Astrocyte (in vitro differentiated cells and primary cell): ENCODE measurements at places on chromosomes 6 and 20.
A peak's percentile ranks its signal among the peaks of the same experiment; 100 is the strongest.

DNA sequence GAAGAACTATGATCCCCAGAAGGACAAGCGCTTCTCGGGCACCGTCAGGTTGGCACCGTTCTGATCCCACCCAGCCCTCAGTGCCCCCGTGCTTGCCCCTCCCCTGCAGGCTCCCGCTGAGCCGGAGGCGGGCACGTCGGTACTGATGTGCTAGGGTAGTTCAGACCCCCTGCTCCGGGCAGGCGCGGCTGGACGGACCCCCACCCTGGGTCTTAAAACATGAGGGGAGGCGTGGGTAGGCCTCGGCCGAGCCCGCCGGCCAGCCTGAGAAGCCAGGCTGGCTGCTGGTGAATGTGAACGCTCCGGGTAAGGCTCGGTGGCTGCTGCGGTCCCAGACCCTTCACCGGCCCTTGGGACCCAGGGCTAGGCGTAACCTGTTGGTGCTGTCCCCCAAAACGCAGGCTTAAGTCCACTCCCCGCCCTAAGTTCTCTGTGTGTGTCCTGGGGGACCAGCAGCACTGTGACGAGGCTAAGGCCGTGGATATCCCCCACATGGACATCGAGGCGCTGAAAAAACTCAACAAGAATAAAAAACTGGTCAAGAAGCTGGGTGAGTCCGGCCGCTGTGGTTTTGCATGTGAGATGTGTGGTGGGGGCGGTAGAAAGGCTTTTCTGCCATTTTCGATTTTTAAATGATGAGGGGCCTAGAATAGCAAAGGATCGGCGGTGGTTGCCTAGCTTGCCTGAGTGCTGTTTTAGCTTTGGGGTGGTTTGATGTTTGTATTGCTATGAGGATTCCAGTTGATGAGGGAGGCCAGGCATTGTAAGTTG, 964 bp downstream of the RPL10A start:
- H3K36me3 ChIP-seq: peaks cover 33% of the 10 kb centered on the region
- no peaks in the 10 kb centered on the region for H3K27me3 ChIP-seq
- no peak for DNase-seq

DNA sequence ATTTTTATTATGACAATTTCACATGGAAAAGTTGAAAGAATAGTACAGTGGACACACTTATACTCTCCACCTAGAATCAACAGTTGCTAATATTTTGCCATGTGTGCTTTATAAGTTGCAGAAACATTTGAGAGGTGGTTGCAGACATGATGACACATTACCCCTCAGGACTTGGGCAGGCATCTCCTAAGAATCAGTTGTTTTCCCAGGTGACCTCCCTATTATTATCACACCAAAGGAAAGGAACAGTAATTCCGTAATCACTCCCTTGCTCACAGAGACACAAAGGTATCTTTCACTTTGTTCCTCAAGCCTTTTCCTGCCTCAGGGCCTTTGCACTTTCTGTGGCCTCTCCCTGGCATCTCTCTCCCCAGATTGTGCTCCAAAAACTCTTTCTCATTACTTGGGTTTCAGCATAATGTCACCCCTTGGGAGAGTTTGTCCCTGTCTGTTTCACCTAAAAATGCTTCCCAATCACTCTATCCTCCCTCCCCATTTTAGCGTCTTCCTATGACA, 5.9 kb upstream of the SULF2 start:
- H3K4me1 ChIP-seq: peaks cover 17% of the 10 kb centered on the region
- no peaks in the 10 kb centered on the region for H3K27me3 ChIP-seq
- no peaks in the 10 kb centered on the region for H3K36me3 ChIP-seq
- no peak overlapping the region for H3K4me3 ChIP-seq
- H3K27ac ChIP-seq: peak overlapping the region; percentile 42
- DNase-seq: no peak

DNA sequence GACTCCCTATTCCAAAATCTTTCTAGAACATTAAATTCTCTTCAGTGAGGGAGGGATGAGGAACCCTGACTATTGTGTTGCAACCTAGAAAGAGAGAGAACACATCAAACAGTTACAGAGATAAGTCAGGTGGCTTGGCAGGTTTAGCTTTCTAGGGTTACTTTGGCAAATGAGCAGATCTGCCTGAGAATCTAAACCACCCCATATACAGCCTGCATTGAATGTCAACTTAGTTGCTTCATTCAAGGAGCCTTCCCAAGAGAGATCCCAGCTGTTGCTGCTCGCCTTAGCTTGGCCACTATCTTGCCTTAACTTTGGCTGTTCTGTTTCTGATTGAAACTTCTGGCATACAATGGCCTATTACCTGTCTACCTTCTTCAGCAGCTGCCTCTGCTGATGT, 74.7 kb upstream of the TCF21 start:
- H3K27ac ChIP-seq: no peak overlapping the region
- no peaks in the 10 kb centered on the region for H3K27me3 ChIP-seq
- H3K4me1 ChIP-seq: peaks cover 11% of the 10 kb centered on the region
- no peak overlapping the region for H3K4me3 ChIP-seq
- no peak for DNase-seq

- no peak overlapping the region for H3K4me3 ChIP-seq
- H3K27me3 ChIP-seq: peaks cover 3% of the 10 kb centered on the region
- DNase-seq: no peak
- H3K27ac ChIP-seq: no peak overlapping the region
These were observed 24.2 kb downstream of the ISM1 start for GRCh38 chr20:13245250-13245723.

GRCh38 chr6:43768506-43768860, 1.5 kb upstream of the VEGFA start:
- peaks cover 5% of the 10 kb centered on the region for H3K27me3 ChIP-seq
- no peak for DNase-seq
- peaks cover 21% of the 10 kb centered on the region for H3K4me1 ChIP-seq
- H3K36me3 ChIP-seq: no peaks in the 10 kb centered on the region
- H3K27ac ChIP-seq: no peak overlapping the region
- no peak overlapping the region for H3K4me3 ChIP-seq

DNA sequence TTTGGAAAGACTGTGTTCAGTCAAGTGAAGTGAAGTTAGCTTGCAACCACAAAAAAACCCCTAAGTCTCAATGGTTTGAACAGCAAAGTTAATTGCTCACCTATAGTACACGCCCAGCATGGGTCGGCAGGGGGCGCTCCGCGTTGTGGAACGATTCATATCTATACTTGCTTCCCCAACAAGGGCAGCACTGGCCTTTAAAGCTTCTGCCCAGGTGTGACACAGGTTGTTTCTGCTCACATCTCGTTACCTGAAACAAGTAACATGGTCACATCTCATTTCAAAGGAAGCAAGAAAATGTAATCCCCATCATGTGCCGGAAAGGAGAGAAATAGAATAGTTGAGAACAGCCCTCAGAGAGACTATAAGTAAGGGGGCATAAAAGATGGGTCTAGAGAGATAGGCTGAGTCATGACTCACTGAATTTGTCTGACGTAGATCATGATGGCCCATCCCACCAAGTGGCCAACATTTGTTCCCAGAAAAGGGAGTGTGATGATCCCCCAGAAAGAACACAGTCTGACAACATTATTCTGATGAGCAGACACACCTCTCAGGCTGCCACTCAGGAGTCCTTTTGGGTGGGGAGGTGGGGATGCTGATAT, 29.0 kb downstream of the HNF4A start:
- no peak for DNase-seq
- H3K36me3 ChIP-seq: no peaks in the 10 kb centered on the region
- H3K27me3 ChIP-seq: peaks cover 9% of the 10 kb centered on the region
- no peak overlapping the region for H3K27ac ChIP-seq
- H3K4me1 ChIP-seq: no peaks in the 10 kb centered on the region

DNA sequence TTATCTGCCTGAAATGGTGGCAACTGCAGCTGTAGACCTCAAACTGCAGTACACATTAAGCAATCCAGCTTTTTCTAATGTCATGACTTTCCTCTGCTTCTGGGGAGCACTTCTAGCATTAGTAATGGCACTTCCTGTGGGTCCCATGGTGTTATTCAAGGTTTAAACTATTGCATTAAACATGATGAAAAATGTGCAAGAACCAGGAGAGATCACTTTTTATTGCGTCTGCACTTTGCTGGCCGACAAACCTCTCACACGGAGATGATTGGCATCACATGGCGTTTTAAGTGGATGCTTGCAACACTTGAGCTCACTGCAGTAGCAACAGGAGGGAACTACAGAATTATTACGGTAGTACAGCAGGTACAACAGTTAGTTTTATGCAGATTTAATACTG, 148.4 kb downstream of the HIVEP2 start:
- no peaks in the 10 kb centered on the region for H3K27me3 ChIP-seq
- peak; percentile 33 for DNase-seq
- no peak overlapping the region for H3K27ac ChIP-seq
- no peak overlapping the region for H3K4me3 ChIP-seq
- no peaks in the 10 kb centered on the region for H3K36me3 ChIP-seq
- H3K4me1 ChIP-seq: peaks cover 3% of the 10 kb centered on the region

- no peak overlapping the region for H3K27ac ChIP-seq
- DNase-seq: no peak
- H3K4me1 ChIP-seq: no peaks in the 10 kb centered on the region
- no peaks in the 10 kb centered on the region for H3K27me3 ChIP-seq
These were observed 39.3 kb upstream of the KHDC1 start for GRCh38 chr6:73302339-73302738.

DNA sequence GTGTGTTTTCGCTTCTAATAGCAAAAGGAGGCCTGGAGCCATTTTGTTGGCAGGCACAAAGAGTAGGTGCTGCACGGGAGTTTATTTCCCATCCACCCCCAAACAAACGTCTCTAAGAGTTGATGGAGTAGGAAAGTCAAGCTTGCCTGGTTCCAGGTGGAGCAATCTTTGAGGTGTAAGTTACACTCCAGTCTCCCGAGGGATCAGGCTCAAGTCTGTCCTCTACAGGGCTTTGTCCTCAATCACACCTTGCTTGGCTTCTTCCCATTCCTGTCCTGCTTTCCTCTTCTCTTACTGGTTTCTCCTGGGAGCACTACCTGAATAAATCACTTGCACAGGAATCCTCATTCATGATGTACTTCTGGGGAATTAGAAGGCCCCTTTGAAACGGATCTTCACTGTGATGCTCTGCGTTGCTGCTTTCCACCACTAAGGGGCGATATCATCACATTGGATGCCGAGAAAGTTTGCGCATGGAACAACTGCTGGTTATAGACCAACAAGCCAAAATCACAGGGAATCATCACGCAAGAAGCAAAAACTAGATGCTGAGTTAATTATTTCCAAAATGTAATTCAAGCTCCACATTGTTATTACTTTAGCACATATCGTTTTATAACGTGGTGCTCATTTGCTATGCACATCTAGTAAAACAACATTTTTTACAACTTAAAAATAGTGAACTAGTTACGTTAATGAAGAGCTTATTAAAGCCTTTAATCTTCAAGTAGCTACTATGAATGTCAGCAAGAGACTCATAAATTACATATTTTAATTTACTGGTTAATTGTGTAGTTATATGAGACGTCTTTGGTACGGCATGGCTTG, 156.8 kb downstream of the DNAH8 start:
- peak; percentile 13 for DNase-seq
- no peaks in the 10 kb centered on the region for H3K4me1 ChIP-seq
- H3K27ac ChIP-seq: no peak overlapping the region
- no peak overlapping the region for H3K4me3 ChIP-seq
- peaks cover 3% of the 10 kb centered on the region for H3K27me3 ChIP-seq

GRCh38 chr6:147135211-147135681, 69.0 kb upstream of the STXBP5 start:
- no peak overlapping the region for H3K27ac ChIP-seq
- no peak overlapping the region for H3K4me3 ChIP-seq
- DNase-seq: peak; percentile 81
- no peaks in the 10 kb centered on the region for H3K4me1 ChIP-seq

GRCh38 chr6:26295691-26296555, 69.1 kb upstream of the BTN3A2 start:
- peaks cover 2% of the 10 kb centered on the region for H3K27me3 ChIP-seq
- peaks cover 19% of the 10 kb centered on the region for H3K4me1 ChIP-seq
- DNase-seq: peak; percentile 70
- H3K27ac ChIP-seq: peak overlapping the region; percentile 79

DNA sequence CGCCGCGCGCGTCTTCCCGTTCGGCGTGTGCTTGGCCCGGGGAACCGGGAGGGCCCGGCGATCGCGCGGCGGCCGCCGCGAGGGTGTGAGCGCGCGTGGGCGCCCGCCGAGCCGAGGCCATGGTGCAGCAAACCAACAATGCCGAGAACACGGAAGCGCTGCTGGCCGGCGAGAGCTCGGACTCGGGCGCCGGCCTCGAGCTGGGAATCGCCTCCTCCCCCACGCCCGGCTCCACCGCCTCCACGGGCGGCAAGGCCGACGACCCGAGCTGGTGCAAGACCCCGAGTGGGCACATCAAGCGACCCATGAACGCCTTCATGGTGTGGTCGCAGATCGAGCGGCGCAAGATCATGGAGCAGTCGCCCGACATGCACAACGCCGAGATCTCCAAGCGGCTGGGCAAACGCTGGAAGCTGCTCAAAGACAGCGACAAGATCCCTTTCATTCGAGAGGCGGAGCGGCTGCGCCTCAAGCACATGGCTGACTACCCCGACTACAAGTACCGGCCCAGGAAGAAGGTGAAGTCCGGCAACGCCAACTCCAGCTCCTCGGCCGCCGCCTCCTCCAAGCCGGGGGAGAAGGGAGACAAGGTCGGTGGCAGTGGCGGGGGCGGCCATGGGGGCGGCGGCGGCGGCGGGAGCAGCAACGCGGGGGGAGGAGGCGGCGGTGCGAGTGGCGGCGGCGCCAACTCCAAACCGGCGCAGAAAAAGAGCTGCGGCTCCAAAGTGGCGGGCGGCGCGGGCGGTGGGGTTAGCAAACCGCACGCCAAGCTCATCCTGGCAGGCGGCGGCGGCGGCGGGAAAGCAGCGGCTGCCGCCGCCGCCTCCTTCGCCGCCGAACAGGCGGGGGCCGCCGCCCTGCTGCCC, 1.1 kb downstream of the SOX4 start:
- H3K4me1 ChIP-seq: peaks cover 21% of the 10 kb centered on the region
- peak; percentile 48 for DNase-seq
- peaks cover 3% of the 10 kb centered on the region for H3K36me3 ChIP-seq
- H3K27ac ChIP-seq: peak overlapping the region; percentile 93
- no peaks in the 10 kb centered on the region for H3K27me3 ChIP-seq
- H3K4me3 ChIP-seq: peak overlapping the region; percentile 95

DNA sequence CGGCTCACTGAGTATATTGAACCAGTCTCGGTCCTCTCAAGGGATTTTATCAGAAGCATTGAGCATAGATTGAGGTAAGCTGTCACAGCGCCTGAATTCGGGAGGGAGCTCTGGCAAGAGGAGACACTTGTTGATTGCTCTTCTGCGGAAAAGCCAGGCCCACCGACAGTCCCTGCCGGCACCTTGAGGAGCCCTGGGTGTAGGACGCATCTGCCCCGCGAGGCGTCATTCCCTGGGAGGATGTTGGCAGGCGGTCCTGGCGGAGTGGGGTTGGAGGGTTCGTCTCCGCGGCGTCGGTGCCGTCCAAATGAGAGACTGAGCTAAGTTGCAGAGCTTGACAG, 843 bp downstream of the FBXO9 start:
- no peaks in the 10 kb centered on the region for H3K27me3 ChIP-seq
- DNase-seq: no peak
- H3K36me3 ChIP-seq: peaks cover 3% of the 10 kb centered on the region
- peak overlapping the region; percentile 94 for H3K4me3 ChIP-seq
